ENCODE measurements at places on chromosomes 1 and 21.

DNA sequence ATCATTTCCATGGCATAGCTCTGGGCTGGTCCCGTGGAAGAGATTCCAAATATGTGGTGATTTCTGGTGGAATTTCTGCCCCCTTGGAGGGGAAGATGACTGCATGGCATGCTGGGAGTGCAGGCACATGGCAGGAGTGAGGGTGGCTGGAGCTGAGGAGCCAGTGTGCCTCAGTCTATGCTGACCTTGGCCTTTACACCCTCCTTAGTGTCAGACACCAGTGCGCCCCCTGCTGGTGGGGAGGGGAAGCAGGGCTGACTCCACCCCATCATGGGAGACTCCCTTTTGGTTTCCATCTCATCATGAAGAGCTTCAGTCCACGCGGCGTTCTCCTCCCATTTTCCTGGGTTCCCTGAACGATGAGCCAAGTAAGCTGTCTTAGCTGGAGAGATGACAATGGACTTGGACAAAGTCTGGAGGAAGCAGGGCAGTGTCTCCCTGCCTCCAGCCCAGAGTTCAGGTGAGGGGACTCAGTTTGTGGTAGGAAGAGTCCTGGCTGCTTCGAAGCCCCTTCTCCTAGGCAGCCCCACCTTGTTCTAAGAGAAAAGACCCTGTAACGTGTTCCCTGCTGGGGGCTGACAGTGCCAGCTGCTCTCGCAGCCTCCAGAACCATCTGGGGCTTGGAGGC is 10.3 kb downstream of the ALX3 start:
- DNase-seq = peak; percentile 74

DNA sequence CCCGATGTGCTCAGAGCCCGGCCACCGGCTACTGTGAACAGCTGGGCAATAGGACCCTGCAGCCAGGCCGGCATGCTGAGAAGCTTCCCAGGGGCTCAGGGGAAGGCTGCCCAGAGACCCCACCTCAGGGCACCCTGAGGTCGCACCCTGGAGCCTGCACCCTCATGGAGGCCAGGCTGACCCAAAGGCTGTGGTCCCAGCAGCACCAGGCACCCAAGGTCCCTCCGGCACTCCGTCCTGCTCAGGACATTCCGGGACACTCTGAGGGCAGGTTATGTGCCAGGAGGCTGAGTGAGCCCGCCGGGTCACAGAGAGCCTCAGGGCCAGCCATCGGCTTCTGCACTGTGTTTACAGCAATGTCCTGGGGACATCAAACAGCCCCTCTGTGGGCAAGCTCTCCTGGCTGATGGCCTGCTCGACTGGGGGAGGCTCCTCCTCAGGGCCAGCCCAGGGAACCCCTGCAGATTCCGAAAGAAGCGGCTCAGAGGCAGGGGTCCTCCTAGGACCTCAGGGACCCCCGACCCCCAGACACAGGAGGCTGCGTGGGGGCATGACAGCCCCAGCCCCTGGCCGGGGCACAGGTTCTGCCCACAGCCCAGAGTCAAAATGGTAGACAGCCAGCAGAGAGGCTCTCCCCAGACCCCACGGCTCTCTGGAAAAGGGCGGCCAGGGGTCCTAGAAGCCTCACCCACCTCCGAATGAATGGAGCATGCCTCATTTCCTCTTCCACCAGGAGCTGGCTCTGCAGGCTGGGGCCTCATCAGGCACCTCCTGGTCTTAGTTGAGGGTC is 8.2 kb downstream of the SLC19A1 start:
- DNase-seq = no peak

- no peak for DNase-seq
Observed at GRCh38 chr1:178609015-178609414, 96.1 kb downstream of the TEX35 start.

GRCh38 chr1:1144122-1144842 is 28.4 kb upstream of the C1orf159 start:
- DNase-seq = peak; percentile 46

GRCh38 chr1:12138196-12139168 is 28.3 kb upstream of the TNFRSF1B start:
- DNase-seq = no peak

- no peak for DNase-seq
Observed at GRCh38 chr1:201885531-201886075, 3.1 kb upstream of the SHISA4 start.

- no peak for DNase-seq
Observed at GRCh38 chr1:50111503-50111902, 2.8 kb downstream of the ELAVL4 start.

- DNase-seq = no peak
Observed at GRCh38 chr1:218996362-218996761, 177.3 kb upstream of the LYPLAL1 start.

- DNase-seq = no peak
Observed at GRCh38 chr1:245090491-245091090, 64.2 kb upstream of the KIF26B start.

DNA sequence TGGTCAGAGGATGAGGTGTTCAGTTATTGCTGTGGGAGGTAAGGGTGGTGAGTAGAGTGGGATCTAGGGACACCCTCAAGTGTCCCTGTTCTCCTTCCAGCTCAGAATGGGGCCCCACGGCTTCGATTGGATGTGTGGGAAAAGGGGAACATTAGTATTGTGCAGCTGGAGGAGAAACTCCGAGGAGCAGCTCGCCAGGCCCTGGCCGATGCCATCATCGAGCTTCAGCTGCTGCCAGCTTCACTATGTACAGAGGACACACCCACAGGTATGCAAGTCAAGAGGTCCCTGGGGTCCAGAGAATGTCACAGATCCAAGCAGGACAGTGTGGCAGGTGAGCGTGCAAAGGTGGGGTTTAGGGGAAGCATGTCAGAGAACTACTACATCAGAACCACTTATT is 13.9 kb downstream of the HYI start:
- DNase-seq = no peak

- no peak for DNase-seq
Observed at GRCh38 chr21:45858180-45858579, 123.4 kb upstream of the COL6A1 start.
